HAP-1 (cell line): ENCODE measurements at places on chromosomes 4 and X.
A peak's percentile ranks its signal among the peaks of the same experiment; 100 is the strongest.

- DNase-seq = no peak
Measured at GRCh38 chrX:53281963-53282695, 745 bp upstream of the IQSEC2 start.

GRCh38 chrX:22699581-22700091, 300.1 kb upstream of the DDX53 start:
- no peak for DNase-seq

- DNase-seq = peak; percentile 98
Measured at GRCh38 chrX:47190445-47191269, 3.0 kb upstream of the UBA1 start.

- DNase-seq = peak; percentile 97
Measured at GRCh38 chrX:10633722-10634121, 13.3 kb upstream of the MID1 start.

DNA sequence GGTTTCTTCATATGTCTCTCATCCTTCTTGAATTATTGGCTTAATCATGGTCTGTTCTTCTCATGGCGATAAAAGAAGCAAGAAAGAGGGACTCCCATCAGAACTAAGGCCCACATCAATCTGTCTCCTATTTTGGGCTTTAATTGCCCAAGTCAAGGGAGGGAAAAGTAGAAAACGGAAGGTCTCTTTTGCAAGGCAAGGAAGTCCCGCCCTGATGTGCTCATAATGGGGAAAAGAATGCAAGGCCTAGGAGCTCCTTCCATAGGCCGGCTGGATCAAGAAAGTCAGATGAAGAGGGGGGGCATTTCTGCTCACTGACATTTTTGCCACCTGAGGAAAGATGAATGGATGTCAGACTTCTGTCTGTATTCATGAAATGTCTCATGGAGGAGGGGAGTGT, 127.7 kb upstream of the RPS6KA3 start:
- no peak for DNase-seq

DNA sequence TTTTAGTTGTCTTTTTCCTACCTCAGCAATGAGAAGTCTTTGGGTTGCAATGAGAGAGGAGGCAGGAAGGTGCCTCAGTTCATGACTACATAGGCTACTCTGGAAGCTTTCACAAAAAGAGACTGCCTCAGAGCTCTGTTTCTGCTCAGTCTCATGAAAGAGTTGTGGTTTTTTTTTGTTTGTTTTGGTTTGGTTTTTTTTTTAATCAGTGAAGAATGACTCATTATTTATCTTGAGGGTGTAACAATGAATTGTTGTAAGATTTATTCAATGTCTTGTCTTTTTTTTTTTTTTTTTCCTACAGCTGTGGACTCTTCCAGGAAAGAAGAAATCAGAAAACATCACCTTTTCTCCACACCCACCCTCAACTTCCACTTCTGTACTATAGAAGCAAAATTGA, 67.5 kb upstream of the CXCL13 start:
- DNase-seq = no peak

- no peak for DNase-seq
Measured at GRCh38 chrX:65910899-65911298, 129.0 kb downstream of the VSIG4 start.

DNA sequence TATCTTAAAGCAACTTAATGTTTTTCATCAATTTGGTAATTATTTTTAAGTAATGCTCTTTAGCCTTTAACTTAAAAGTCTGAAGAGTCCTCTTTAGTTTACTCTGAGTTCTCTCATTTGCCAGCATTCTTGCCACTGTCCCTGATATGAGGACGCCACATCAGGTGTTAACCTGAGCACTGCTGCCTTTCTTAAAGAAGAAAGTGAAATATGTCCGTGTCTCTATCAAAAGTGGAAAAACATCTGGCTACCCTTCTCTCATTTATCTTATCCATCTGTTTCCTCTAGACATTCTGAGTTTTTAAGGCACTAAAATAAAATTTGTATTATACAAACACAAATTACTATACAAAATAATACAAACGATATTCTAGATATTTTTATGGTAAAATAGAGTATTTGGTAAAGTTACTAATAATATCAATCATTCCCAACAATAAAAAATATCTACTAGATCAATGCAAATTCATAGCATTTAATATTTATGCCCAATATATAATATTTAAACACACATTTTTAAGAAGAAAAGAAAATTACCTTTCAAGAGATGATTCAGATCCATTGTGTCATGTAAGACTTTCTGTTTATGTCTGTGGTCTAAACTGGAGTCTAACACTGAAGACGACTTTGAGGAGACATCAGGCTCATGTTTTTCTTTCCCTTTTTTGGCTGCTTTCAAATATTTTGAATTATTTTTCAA, 14.0 kb downstream of the CFAP97 start:
- DNase-seq = no peak

DNA sequence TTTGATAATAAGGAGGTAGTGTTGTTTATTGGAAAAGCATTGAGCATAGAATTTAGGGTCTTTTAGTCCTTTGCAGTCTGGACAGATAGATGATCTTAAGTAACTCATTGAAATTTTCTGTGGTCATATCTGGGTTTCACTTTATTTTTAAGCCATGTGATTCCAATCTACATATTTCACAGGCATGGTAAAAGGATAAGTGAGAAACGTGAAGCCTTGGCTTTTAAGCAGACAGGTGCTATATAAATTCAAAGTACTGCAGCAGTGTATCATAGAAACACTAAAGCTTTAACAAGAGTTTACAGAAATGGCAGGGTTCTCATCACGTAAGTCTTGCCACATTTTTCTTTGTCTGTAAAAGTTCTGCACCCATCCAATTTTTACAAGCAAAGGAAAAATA, 4.9 kb downstream of the PLS3 start:
- peak; percentile 68 for DNase-seq

GRCh38 chr4:55854129-55854528, 681 bp downstream of the EXOC1 start:
- DNase-seq = no peak

GRCh38 chr4:25861951-25862410, 807 bp downstream of the SEL1L3 start:
- DNase-seq = peak; percentile 36

DNA sequence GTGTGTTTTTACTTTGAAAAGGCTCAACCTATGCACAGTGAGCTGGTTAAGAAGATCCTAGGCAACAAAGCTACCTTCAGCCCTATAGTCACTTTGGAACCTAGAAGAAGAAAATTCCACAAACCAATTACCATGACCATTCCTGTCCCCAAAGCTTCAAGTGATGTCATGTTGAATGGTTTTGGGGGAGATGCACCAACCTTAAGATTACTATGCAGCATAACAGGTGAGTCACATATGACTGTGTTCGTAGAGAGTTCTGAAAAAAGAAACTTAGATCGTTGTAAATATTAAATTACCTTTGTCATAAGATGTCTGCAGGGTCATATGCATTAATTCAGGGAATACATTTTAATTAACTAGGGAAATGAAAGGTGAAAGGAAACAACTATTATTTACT, 287.1 kb downstream of the ANK2 start:
- no peak for DNase-seq

- no peak for DNase-seq
Measured at GRCh38 chr4:102527695-102528283, 26.6 kb downstream of the NFKB1 start.

- DNase-seq = no peak
Measured at GRCh38 chrX:17024886-17025285, 78.4 kb downstream of the REPS2 start.

- DNase-seq = no peak
Measured at GRCh38 chr4:185728893-185729292, 83.1 kb downstream of the SORBS2 start.

DNA sequence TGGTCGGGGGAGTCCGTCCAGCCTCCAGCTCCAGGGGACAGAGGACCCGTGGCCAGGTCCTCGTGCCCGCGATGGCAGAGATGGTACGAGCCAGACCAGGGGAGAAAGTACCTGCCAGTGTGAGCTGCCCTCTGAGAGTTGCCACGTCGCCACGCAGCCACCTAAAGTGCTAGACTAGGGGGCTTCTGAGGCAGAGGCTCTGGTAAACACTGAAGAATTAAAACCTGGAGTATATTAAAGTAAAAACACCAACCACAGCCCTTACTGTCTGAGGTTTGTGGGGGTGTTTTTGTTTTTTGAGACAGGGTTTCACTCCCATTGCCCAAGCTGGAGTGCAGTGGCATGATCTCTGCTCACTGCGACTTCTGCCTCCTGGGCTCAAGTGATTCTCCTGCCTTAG, 60.1 kb upstream of the SORCS2 start:
- no peak for DNase-seq

DNA sequence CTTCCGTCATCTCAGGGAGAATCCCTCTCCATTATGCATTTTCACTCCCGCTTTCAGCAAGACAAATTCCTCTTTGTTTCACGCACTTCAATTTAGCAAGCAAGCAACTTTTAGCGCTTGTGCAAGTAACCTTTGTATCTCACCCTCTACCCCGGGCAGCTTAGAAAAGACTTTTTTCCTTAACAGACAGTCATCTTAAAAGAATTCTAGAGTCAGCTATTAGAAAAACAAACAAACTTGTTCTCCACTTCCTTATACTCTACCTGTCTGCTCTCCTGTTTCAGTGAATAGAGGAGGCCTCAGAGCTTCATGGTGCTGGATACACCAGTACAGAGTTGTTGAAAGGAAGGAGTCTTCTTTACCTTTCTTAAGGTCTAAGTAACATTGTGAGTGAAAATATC, 12.1 kb downstream of the TIGD2 start:
- no peak for DNase-seq

GRCh38 chr4:52664479-52664878, 5.4 kb upstream of the USP46 start:
- DNase-seq = no peak

DNA sequence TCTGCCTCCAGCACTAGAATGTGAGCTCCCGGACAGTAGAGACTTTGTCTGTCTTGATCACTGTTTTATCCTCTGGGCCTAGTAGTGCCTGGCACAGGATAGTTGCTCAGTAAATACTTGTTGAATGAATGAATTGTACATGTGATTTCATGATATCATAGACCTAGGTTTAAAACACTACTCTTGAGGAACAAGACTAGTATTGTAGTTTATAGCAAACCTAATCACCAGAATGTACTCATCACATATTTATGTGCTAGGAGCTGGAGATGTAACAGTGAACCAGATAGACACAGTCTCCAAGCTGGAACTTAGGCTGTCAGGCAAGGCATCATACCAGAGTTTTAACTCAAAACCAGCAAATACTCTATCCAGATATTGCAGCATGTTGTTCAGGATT, 23.5 kb downstream of the GAB3 start:
- DNase-seq = no peak

DNA sequence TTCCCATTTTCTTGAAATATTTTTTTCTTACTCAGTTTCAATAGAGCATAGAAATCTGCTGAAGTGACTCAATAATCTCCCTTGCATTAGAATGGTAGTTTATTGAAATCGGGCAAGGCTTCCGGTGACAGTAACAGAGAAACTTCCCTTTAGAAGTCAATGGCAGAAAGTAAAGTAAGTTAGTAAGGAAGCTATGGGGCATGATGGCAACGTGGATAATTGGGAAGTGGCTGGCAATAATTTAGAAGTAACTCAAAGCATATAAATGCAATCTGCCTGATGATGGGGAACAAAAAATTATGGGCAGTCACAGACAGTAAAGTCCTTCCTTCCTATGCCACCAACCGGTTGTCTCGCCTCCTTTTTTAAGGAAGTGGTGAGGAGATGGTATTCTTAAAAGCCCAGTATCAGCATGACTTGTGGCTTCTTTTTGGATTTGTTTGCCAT, 7.6 kb downstream of the CYBB start:
- no peak for DNase-seq

DNA sequence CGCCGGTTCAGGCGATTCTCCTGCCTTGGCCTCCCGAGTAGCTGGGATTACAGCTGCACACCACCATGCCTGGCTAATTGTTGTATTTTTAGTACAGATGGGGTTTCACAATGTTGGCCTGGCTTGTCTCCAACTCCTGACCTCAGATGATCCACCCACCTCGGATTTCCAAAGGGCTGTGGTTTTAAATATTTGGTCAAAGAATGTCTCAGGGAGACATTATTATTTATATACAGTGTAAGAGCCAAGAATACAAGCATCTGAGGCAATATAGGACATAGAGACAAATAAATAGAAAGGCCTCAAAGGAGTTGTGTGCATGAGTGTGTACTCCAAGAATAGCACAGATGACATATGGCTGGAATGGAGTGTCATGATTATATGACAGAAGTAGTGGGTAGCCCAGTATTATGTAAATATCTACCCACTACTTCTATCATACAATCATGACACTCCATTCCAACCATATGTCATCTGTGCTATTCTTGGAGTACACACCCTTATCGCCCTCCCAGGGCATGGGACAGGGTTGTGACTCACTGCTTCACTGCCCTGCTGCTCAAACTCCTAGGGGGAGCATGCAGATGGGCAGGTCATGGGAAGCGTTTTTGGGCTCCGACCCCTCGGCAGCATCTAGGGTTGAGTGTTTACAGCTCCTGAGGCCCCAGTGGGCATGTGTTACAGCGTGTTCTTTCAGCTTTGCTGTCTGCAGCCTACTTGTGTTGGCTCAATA, 1649.8 kb upstream of the PCDH10 start:
- no peak for DNase-seq

- no peak for DNase-seq
Measured at GRCh38 chrX:149541521-149542047, 772 bp downstream of the EOLA1 start.

- no peak for DNase-seq
Measured at GRCh38 chr4:117001077-117001476, 84.3 kb downstream of the TRAM1L1 start.

DNA sequence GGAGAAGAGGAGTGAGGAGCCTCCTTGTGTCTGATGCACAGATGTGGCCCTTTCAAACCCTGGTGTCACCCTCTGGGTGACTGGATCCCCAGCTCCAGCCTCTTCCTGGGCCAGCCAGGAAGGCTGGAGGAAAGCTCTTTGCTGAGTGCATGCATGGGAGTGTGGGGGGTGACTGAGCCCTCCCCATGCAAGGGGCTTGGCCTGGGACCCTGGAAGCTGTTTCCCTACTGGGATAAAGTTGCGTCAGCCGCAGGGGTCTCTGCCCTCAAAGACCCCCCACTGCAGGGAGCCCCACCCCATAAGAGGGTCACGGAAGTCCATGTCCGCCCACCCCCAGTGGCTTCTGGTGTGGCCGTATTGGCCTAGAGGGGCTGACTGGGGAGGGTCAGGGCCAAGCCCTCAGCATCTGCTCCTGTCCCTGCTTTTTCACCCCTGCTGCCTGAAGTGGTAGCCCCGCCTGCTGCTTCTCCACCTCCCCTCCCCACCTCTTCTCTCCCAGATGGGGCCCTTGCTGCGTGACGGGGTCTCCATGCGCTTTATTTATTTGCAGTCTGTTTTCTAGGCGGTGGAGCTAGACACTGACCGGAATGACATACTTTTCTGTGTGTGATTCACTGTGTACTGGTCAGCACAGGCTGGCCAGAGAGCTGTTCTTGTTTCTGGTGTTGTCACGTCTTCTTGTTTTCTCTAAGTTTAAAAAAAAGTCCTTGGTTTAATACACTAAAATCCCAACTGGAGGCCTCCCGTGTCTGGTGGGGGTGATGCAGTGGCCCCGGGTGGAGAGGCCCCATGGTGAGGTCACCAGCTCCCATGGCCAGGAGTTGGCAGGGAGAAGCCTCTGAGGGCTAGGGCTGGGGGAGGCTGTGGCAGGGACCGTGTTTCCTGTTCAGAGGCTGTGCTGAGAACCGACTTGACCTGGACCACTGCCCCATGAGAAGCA, 3.6 kb downstream of the SMIM10L2A start:
- no peak for DNase-seq
